ENCODE measurements at places on chromosomes 3 and 15.

- no peak for DNase-seq
Measured at GRCh38 chr15:101255615-101256241, 3.9 kb upstream of the CHSY1 start.

GRCh38 chr3:152550284-152550683 lies 281.6 kb downstream of the MBNL1 start:
- DNase-seq = no peak

GRCh38 chr15:82093774-82094211 lies 48.0 kb upstream of the MEX3B start:
- DNase-seq = no peak

DNA sequence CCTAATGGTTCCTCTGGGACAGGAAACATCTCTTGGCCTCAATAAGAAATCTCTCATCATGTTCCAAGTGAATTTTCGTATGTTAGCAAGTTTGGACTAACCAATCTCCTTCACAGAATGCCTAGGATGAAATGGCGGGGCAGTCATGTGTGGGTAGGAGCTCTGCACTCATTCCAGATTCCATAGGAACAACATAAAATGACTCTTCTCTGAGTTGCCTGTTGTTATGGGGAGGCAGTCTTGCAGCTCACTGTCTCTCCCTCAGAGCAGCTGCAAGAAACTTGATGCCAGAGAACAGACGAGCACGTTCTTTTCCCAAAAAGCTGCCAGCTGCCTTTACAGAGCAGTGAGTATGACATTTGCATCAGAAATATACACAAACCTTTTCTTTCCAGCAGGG lies 34.1 kb downstream of the SPATA12 start:
- no peak for DNase-seq

GRCh38 chr3:185082149-185082548 lies 70.7 kb downstream of the C3orf70 start:
- DNase-seq = no peak

GRCh38 chr3:110940055-110940454 lies 131.6 kb upstream of the NECTIN3 start:
- no peak for DNase-seq

GRCh38 chr15:58909616-58910015 lies 23.9 kb downstream of the SLTM start:
- no peak for DNase-seq

DNA sequence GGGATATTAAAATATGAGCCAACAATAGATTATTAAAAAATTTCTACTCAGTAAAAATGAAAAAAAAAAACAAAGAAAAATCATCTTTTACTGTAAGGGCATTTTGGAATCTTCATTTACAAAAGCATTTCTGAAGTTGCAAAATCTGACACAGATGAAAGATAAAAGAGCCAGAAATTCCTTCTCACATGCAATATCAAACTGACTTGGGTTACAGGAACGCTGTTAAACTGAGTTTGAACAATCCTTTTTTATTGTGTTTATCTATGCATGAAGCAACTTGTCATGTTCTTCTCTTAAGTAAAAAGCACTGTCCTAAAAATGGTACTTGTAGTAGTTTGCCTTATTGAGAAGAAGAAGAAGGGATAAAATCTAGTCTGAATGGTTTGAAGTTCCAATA lies 468.5 kb upstream of the KCNMB2 start:
- DNase-seq = no peak

GRCh38 chr3:26505399-26505798 lies 117.2 kb upstream of the LRRC3B start:
- no peak for DNase-seq

DNA sequence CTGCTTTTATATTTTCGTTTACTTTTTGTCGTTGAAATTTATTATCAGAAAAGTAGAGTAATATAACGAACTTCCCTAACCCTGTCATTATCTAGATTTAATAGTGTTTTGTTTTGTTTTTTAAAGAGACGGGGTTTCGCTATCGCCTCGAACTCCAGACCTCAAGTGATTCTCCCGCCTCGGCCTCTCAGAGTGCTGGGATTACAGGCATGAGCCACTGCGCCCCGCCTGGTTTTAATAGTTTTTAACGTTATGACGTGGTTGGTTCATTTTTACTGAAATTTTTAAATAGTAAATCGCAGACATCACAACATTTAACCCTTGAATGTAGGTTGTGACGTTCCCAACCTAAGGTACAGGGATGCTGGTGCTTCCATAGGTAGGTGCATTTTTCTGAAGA lies 1.0 kb downstream of the NGRN start:
- no peak for DNase-seq

Measured in iPS DF 19.7 (cell line).